ENCODE measurements at places on chromosomes 5 and 9.

GRCh38 chr5:36692791-36693763 is 86.7 kb downstream of the SLC1A3 start:
- DNase-seq = peak; percentile 74

DNA sequence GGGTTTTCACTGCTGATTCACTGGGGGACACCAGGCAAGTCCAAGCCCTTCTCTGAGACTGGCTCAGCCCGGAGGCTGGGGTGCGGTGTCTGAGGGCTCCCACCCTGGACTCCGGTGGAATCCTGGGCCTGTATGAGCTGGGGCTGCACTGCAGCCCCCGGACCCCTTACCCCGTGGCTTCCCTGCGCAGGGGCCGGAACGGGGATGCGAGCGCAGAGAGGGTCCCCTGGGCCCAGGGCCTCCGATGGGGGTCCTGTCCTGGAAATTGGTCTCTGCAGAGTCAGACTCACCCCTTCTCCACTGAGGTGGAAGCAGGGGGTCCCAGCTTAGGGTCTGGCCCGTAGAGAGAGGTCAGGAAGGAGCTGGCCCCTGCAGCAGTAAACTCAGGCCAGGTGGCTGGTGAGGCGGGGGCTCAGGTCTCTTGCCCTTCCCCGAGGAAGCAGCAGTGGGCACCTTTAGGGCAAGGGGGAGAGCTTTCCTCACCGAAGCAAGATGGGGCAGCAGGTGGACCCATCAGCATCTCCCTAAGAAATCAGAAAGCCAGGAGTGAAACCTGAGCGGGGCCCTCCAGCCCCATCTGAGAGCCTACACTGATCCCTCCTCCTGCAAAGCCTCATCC is 1.6 kb upstream of the VAV2 start:
- peak; percentile 21 for DNase-seq

- DNase-seq = no peak
Observed at GRCh38 chr5:153988510-153988909, 50.2 kb downstream of the FAM114A2 start.

- peak; percentile 90 for DNase-seq
Observed at GRCh38 chr9:91164724-91165520, 196.8 kb downstream of the AUH start.

GRCh38 chr9:129783516-129784361 is 19.2 kb upstream of the TOR1B start:
- peak; percentile 84 for DNase-seq

- DNase-seq = no peak
Observed at GRCh38 chr5:429453-430188, 13.4 kb upstream of the EXOC3 start.

GRCh38 chr5:150618588-150619281 is 21.7 kb upstream of the SYNPO start:
- no peak for DNase-seq

GRCh38 chr9:79014929-79015699 is 556.7 kb upstream of the TLE4 start:
- no peak for DNase-seq

DNA sequence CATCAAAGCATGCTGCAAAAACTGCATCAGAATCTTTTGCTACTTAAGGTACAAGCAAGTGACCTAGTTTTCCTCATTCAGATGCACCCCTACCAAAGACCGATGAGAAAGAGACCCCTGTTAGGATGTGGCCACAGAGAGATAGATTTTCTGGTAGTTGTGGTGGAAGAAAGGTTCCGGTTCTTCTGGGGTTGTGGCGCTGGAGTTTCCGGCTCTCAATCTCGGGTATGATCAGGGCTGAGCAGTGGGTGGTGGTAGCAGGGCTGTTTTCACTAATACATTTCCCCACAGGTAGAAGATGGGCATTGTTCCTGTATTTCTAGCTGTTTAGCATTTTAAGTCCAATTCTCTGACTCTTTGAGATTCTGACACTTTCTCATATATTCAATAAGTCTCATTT is 58.4 kb downstream of the PCSK1 start:
- no peak for DNase-seq

GRCh38 chr9:79257790-79258351 is 313.9 kb upstream of the TLE4 start:
- DNase-seq = no peak

DNA sequence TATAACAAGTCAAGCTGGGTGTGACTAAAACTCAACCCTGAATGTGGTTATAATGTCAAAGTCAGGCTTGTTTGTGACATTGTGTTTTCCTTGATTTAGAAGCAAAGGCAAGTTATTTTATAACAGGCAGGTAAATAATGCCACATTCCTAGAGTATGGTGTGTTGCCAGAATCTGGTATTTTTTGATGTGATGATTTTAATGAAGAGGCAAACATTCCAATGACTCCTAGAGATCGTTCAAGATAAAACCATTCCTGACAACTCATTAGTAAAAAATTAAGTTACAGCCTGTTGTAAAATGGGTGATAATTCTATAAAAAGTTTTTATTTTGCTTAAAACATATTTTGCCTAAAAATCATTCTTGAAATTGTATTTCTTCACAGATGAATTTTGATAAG is 60.0 kb downstream of the RAB14 start:
- DNase-seq = no peak

- no peak for DNase-seq
Observed at GRCh38 chr5:124502551-124502950, 243.9 kb downstream of the ZNF608 start.

GRCh38 chr5:103915081-103915480 is 352.5 kb upstream of the NUDT12 start:
- no peak for DNase-seq

DNA sequence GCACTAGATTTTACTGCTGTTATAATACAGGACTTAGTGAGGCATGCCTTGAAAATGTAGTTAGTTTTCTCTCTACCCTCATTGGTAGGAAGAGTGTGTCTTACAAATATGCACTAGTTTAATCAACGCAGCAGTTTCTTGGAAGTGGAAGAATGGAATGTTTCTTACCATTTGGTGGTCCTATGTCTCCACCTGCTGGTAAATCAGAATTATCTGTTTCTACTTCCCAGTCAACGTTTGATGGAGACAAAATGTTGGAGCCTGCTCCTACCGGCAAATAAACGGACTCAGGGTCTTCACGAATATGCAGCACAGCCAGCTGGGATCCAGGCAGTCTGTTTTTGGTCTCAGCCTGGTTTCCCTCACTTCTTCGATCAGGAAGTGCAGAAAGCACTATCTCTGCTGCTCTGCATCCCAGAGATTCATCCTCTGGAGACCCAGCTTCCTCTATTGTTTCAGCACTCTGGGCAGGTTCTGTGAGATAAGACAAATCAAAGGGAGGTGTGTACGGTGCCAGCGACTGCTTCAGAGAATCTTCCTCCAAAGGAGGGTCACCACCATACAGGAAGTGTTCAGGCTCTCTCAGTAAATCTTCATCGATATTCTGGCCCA is 59.5 kb upstream of the PCA3 start:
- DNase-seq = no peak

GRCh38 chr5:122434205-122434970 is 122.4 kb downstream of the SNCAIP start:
- DNase-seq = no peak

DNA sequence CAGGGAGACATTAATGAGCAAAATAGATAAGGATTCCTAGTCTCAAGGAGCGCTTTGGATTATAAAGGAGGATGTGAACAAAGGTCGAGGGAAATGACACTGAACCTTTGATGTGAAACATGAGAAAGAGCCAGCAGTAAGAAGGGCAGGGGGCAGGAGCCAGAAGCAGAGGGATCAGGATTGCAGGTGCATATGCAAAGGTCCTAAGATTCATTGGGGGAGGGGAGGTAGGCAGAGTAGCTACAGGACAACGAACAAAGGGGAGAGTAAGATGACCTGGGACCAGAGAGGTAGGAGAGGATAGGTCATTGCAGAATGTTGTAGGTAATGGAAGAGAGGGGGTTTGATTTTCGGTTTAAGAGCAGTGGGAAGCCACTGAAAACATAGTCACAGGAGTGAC is 129.2 kb upstream of the TRPM3 start:
- DNase-seq = no peak

Measured in activated T-cell treated with anti-CD3 and anti-CD28 coated beads, Interleukin-2, amount 50 U/mL, for 48 hours (primary cell).